ENCODE measurements at places on chromosomes 7 and 10.

- no peak for DNase-seq
Observed at GRCh38 chr7:63925626-63926460, 72.8 kb upstream of the ZNF722 start.

DNA sequence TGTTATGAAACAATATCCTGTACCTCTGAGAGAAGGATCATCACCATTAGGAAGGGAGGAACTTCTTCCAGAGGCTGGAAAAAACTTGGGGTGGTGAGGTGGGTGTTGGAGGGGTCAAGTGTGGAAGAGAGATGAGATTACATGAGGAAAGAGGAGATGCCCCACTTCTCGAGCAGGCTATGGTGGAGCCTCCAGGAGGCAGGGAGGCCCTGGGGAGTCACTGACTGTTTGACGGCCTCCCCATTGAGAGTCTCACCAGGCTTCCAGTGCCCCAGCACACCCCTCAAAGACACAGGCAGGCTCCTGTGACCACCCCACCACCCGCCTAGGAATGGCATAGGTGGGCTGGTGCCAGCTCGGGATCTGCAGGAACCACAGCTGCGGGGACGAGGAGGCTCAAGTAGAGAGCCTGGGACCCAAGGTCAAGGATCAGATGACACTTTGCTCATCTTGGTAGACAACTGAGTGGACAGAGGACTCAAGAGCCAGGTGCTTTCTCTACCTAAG lies 185.3 kb upstream of the GDF10 start:
- no peak for DNase-seq

- DNase-seq, result no peak
Observed at GRCh38 chr10:11886851-11887250, 63.7 kb downstream of the PROSER2 start.

DNA sequence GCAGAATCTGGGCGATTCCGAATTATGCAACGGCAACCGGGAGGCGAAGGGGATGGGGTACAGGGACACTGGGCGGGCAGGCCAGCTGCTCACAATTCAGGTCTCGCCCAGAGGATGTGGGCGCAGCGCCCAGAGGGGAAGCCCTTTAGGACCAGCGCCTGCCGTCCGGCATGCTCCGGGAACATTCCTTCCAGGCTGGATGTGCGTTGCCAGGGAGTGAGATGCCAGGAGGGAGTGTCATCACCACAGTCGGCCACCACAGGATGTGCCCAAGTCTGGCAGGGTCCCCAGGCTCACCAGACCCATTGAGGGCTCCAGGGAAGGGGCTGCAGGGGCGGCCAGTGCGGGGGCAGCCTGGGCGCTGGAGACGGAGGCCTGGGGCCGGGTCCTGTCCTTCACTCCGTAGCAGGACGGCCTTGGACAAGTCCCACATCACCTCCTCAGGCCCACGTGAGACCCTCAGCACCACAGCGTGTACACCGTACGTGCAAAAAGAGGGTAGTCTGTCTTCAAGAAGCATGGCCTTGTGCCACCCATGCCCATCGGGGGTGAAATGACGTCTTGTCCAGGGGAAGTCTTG lies 63.9 kb downstream of the FOXL3 start:
- no peak for DNase-seq
